ENCODE measurements at places on chromosomes 11 and 22.

DNA sequence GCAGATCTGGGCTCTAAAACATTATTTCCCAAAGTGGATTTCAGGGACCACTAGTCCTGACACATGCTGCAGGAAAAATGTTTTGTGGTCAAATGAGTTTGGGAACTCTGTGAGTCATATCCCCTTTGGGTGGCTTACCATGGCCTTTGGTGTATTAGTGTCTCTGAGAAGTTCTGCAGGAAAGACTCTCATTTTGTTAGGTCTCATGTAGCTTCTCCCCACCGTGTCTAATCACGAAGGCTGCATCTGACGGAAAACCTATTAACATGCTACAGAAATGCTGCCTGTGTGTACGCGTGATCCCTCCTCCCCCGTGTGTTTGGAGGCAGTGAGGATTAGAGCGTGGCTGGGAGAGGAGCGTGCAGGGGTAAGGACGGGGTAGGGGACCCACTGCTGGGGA is 191.7 kb downstream of the ST3GAL4 start:
- peak; percentile 48 for DNase-seq

DNA sequence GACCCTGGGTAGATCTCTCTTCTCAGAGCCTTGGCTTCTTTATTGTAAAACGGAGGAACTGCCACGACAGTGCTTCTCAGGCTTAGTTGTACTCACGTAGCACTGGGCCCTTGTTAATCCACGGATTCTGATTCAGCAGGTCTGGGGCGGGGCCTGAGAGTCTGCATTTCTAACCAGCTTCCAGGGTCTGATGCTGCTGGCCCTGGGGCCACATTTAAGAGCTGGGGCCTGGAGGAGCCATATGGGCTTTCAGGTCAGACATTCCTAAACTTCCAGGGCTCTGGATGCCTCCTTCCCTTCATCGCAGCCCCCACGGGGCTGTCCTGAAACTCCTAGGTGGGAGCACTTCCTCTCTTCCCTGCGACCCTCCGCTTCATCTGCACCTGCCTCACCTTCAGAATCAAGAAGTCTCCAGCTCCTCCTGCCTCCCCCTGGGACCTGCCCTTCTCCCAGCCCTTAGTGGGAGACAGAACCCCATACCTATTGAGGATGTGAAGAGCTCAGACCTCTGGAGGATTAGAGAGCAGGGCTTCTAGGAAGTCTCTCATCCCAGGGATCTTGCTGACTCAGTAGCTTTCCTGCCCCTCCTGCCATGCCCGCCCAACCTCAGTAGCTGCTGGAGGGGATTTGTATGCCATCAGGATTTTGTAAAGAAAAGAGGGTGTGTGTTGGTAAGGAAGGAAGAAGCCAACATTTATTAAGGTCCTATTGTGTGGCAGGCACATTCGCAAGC is 92.5 kb downstream of the LRRC32 start:
- no peak for DNase-seq

DNA sequence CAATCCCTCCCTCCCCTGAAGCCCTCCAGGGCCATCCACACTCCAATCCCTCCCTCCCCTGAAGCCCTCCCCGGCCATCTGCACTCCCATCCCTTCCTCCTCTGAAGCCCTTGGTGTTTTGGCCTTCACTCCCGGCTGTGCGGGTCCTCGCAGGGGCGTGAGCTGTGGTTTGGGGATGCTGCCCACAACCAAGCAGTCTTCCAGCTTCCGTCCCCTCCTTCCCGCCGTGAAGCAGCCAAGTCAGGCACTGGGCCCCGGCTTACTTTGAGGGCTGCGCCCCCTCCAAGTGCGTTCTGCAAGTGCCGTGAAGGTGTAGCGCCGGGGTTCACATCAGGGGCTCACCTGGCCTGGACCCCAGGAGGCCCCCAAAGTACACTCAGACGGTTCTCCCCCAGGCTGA is 335.9 kb downstream of the BRD1 start:
- DNase-seq, result no peak

GRCh38 chr22:26295563-26296126 is 126.4 kb downstream of the SEZ6L start:
- peak; percentile 31 for DNase-seq

DNA sequence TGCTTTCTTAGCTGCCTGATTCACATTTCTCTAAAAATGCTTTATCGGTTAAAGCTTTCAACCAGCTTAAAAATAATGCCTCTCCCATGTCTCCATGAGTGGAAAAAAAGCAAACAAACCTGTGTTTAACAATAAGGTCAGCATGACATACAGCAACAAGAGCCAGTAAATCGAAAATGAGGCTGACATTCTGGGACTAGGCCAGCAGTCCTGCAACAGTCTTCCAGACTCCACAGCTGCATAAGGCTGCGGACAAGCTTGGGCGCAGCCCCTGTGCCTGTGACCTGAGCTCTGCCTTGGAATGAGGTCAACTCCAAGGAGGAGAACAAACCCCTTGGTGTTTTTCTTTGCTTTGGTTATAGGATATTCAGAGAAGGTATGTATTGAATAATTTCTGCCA is 95.5 kb downstream of the PGR start:
- DNase-seq, result no peak

- DNase-seq, result no peak
Observed at GRCh38 chr11:44936951-44937543, 13.6 kb downstream of the TP53I11 start.

GRCh38 chr22:49160261-49161001 is 667.2 kb downstream of the BRD1 start:
- DNase-seq, result no peak

DNA sequence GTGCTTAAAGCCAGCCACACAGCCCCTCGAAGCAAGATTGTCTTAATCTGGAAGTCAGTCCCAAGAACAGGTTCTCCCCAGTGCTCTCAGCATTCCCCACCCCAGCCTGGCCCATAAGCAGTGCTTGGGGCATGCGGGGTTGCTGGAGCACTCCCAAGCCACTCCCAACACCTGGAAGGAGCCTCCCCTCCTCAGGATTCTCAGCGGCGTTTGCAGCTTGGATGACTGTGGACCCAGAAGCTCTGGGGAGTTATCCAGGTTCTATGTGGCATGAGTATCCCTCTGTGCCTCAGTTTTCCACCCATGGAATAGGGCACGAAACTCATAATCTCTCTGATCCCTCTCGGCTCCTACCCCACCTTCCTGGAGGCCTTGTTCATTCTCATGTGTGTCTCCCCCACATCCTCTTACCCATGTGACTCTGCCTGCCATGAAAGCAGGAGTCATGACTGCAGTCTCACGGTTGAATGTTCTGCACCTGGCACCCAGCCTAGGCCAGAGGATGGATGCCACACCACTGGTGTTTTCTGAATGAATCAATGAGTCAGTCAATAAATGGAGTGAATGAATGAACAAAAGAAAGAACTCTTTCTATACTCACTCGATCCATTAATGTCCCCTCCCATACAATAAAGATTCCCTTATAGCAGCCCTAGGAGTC is 33.4 kb upstream of the WNT7B start:
- DNase-seq, result no peak

DNA sequence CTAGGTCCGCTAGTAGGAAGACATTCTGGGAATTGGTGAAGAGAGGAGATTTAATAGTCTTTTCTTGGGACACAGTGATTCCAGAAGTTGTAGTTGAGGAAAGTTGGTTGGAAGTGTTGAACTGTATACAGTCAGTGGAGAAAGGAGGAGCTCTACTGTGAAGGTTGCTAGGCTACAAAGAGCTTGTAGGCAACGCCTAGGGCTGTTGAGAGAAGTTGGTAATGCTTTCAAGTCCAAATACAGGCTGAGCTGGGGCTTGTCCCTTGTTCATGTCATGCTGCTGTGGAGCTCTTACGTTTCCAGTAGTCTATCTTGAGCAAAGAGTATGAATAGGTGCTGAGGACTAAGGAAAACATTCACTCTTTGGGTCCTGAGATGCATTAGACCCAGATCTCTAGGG is 1.1 kb downstream of the TBCEL start:
- DNase-seq, result peak; percentile 41

- no peak for DNase-seq
Observed at GRCh38 chr22:38353701-38354100, 36.5 kb upstream of the CSNK1E start.
